Stimulated activated CD4-positive, alpha-beta T cell treated with anti-CD3 and anti-CD28 coated beads, Interleukin-12 subunit alpha, Interleukin-12 subunit beta, amount 100 ng/mL, for 4 hours (primary cell): ENCODE measurements at places on chromosomes 16 and 17.

DNA sequence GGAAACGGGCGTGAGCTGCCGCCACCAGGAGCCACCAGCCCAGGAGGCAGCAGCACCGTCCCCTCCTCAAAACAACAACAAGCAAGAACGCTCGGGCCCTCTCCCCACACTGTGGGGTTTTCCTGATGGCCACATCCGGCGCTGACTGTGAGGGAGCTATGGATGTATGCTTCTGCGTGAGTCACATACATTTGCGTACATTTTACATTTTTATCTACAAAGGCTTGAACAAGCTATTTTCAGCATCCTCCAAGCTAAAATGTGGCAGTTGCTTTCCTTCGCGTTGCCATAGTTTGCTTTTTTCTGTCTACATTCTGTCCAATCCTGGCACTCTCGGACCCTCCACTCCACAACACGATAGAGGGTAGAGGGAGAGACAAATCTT is 2.0 kb upstream of the ABR start:
- DNase-seq = no peak

DNA sequence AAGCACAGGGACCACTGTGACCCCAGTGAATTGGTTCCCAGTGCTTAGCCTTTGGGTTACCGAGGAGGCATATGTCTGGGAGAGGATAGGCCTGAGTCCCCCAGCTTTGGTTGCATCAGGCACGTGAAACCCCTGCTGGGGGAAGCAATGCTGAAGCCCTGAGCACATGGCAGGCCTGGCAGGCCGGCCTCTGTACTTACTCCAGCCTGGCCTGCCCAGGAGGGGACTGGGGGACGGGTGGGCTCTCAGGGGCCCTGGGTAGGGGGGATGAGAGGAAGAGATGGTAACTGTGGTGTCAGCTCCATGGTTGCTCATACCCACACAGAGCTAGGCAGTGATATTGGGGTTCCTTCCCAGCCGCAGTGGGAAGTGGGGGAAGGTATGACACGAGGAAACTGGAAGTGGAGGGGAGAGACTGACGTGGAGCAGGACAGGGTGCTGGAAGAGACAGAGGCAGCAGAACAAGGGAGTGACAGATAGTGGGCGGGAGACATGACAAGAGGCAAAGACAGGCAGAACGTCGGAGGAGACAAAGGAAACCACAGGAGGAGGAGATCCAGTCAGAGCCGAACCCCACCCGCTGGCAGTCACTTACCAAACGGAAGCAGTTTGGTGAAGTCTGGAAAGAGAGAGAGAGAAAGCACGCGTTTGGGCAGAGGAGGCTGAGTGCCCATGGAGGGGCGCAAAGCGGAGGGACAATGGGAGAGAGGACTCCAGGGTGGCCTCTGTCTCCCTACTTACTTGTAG is 9.1 kb downstream of the TMEM208 start:
- DNase-seq = no peak

GRCh38 chr16:65105171-65105570 is 16.7 kb downstream of the CDH11 start:
- DNase-seq = no peak

DNA sequence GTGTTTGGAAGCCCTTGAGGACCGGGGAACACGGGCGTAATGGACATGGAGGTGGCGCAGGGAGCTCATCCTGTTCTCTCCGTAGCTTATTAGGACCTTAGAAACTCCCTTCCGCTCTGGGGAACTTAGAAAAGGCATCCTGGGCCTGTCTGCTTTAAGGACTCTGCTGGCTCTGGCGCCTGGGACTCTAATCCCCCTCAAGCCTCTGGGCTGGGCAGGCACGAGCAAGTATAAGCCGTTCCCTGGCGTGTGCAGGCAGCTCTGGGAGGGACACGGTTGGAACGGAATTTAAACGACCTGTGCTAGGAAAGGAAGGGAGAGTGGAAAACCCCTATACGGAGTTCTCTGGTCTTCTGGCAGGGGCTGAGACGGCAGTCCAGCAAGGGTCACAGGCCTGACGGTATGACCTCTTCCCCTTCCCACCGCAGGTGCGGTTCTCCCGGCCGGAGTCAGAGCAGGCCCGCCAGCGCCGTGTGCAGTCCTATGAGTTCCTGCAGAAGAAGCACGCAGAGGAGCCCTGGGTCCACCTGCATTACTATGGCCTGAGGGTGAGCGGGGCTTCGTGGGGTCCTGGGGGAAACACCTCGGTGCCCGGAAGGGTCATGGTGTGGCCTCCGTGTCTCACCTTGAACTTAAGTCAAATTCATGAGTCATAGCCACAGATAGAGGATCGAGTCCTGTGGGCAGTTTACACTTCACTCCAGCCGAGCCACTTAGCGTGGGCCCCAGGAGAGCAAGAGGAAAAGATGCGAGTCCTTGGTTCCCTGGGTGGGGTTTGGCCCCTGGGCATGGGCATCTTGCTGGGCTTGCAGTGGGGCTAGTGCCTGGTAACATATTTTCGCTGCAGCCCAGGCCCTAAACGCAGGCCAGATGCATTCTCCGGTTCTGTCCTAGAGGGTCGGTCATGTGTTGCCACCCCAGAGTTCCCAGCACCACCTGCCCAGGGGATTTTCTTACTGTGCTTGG is 17.7 kb downstream of the POLR3E start:
- DNase-seq = no peak

- no peak for DNase-seq
Measured at GRCh38 chr16:28181515-28181914, 30.2 kb downstream of the XPO6 start.

DNA sequence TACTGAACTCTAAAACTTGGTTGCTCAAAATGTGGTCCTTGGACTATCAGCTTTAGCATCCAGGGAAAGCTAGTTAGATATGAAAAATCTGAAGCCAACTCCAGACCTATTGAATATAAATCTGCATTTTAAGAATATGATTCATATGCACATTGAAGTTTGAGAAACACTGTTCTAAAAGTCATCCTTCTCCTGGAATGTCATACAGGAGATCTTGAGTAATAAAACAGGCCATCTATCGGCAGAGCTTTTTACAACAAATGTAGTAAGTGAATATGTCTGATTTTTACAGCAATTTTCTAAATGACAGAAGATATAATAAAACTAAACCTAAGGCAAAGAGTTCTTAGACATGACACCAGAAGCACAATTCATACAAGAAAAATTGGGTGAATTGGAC is 140.4 kb downstream of the PMP22 start:
- DNase-seq = no peak

- no peak for DNase-seq
Measured at GRCh38 chr16:47787696-47788095, 326.6 kb downstream of the PHKB start.

DNA sequence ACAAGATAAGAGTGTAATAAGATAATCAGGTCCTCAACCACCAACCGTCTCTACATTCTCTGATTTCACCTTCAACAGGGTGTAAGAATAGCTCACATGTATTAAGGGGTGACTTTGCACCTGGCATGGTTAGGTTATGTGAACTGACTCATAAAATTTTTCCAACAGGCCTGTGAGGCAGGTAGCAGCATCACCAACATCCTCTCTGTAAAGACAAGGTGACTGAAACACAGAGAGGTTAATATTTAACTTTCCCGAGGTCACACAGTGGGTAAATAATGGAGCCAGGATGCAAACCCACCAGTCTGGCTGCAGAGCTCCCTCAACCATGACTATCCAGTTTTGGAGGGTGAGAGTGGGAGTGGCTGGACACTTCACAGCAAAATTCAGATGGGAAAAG is 317.2 kb downstream of the C16orf95 start:
- no peak for DNase-seq

DNA sequence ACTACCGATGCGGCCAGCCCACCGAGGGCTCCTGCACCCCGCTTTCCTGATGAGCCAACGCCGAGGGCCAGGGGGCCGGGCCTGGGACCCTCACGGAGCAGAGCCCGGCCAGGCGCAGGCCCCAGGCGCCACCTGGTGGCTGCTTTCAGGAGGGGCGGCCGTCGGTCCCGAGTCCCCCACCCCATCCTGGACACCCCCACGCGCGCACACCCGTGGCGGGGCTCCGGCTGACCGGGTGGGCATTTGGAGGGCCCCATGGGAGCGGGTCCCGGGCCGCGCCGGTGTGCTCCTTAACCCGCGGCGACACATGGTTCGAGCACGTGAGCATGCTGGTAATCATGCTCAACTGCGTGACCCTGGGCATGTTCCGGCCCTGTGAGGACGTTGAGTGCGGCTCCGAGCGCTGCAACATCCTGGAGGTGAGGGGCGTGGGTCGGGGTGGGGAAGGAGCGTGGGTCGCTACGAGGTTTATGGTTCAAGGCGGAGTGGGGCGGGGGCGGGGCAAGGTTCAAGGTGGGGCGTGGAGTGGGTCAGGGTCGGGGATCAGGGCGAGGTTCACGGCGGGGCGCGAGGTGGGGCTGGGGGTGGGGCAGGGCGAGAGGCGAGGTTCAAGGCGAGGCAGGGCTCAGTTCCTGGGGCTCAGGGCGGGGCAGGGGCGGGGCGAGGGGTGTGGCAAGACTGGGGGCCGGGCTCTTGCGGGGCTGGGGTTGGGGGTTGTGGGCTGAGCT is 30.2 kb downstream of the TPSG1 start:
- DNase-seq = peak; percentile 25

GRCh38 chr17:21505819-21506815 is 130.0 kb downstream of the KCNJ12 start:
- no peak for DNase-seq

GRCh38 chr16:28872952-28873351 is 5.3 kb upstream of the ATP2A1 start:
- DNase-seq = no peak

DNA sequence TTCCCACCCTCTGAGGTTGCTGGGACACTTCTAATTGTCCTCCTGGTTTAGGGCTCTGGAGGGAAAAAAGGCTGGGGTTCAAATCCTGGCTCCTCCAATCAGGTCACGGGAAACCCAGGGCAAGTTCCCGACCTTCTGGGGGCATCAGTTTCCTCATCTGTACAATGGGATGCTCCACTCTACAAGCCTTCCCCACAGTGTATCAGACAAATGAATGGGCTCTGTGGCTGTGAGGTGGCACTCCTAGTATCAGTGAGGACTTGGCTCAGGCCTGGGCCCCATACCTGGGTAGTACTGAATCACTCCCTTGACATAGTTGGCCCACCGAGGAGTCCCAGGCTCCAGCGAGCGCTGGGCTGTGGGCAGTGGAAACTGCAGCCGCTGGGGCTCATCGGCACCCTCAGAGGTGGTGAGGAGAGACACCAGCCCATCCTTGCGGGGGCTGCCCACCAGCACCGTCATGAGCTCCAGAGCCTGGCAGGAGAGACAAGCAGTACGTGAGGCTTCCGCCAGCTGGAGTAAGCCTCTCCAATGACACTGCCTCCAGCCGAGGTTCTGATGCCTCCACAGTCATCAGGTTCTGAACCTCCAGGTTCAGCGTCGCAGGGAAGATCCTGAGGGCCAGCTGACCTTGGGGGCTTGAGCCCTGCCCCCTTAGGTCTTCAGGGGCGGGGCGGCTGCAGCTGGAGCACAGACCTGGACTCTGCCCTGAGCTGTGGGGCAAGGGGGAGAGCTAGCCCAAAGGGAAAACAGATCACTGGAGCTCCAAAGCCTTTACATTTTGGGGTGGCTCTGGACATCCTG is 1.2 kb downstream of the GALK1 start:
- no peak for DNase-seq

- DNase-seq = no peak
Measured at GRCh38 chr17:78038748-78039288, 80.3 kb downstream of the TNRC6C start.

- no peak for DNase-seq
Measured at GRCh38 chr17:61087024-61087423, 312.6 kb upstream of the TBX2 start.

GRCh38 chr16:13936596-13937081 is 16.7 kb downstream of the ERCC4 start:
- no peak for DNase-seq

GRCh38 chr17:40782450-40782849 is at the start of gene KRT27:
KRT27 (minus strand) TSS chr17:40782550; CDS start chr17:40782493, 57 bp downstream.
- no peak for DNase-seq

DNA sequence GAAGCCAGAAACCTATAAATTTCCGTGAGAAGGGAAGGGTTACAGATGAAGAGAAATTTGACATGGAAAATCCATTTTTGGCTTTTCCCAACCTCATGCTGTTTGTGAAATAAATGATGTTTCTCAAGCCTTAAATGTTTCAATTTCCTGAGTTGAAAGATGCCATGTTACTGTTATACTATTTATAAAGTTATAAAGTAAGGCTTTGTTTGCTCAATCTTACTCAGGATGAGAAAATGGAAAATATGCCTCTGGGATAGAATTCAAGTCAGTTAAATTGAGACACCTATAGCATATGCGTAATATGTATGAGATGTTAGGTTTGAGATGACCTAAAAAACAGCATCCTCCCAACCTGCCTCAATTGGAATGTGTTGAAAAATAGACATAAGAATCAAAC is 19.9 kb upstream of the FAM20A start:
- DNase-seq = no peak

DNA sequence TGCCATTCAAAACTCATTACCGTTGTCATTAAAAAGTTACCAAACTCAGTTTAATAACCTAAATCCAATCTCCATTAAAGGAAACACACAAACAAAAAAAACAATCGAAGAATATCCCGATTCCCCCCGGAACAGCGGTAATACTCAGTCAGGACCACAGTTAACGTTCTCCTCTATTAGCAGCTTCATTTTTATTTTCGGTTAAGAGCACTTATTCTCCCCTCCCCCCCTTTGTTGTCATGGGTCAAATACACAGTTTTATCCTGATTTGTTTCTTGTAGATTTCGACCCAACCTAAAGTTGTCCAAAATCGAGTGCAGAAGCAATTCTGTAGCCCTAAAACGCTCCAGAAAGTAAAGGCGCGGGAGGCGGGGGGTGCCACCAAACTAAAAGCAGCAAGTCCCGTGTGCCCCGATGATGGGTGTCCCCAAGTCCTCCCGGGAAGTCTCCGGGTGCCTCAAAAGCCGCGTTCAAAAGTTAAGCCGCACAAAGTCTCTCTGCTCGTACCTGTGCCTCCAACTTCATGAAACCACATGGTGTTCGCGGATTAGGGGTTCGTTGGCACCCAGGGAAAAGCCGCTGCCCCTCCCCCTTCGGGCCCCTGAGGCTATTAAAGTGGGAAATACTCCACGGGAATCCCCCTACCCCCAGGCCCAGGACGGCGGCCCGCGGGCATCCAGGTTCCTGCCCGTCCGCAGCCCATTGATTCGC is 996 bp downstream of the SUMO2 start:
- DNase-seq = peak; percentile 30

DNA sequence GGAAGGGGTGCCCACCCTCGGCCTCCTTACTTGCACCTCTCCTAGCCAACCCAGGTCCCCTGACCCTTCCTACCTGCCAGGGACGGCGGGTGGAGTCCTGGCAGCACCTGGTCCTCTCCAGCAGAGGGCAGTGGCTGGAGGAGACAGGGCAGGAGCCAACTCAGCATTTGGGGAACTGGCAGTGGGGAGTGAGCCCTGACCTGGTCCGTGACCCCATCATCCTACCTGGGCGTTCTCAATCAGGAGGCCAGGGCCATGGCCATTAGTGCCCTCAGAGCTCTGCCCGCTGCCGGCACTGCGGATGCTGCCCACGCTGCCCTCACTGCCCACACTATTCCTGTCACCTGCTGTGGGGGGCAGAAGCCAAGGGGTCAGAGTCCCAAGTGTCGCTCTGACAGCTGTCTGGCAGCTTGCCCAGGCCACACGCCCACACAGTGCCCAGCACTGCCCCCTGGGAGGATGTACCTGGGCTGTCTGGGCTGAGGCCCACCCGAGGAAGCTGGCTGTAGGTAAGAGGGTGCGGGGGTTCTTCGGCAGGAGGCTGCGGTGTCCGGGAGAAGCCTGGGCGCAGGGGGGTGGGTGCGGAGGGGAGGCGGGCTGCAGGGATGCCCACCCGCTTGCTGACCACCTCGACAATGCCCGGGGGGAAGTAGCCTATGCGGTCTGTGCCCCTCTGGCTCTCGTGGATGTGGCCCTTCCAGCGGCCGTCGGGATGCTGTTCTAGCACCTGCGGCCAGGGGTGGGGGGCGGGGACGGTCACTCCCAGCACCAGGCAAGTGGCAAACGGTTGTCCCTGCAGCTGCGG is 10.8 kb downstream of the CASKIN2 start:
- no peak for DNase-seq
